ENCODE measurements at places on chromosomes 6 and 20.
A peak's percentile ranks its signal among the peaks of the same experiment; 100 is the strongest.

- DNase-seq: no peak
Measured at GRCh38 chr6:110953633-110954303, 4.7 kb upstream of the GTF3C6 start.

GRCh38 chr20:46953596-46953995 lies 59.0 kb downstream of the EYA2 start:
- no peak for DNase-seq

- DNase-seq: no peak
Measured at GRCh38 chr6:82555801-82556200, 192.2 kb downstream of the TPBG start.

DNA sequence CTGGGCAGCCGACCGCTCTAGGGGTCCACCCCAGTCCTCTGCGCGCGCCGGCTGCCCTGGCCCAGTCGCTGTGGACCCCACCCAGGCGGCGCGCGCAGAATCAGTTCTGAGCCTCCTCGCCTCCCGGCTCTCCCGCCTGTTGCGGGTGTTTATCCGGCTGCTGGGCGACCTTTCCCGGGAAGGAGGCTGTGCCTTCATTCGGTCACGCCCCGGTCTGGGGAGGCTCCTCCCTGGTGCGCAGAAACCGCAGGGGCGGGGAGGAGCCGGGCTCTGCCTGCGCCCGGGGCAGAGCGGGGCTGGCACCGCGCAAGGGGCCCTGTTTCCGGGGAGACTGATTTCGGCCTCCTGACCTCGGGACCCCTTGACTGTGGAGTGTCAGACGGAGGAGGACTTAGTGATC lies 80.8 kb upstream of the EYS start:
- no peak for DNase-seq

DNA sequence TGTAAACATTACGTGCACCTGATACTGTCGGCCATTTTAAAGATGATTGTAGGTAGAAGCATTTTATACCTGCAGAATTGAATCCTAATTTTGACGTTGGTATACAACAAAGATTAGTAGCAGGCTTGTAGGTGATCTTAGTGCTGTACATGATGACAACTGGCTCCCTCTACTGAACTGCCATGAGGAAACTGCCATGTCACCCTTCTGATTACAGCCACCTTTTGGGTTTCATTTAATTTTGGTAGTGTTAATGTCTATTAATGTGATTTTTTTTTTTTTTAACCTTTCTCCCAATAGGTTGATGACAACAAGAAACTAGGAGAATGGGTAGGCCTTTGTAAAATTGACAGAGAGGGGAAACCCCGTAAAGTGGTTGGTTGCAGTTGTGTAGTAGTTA lies 2.3 kb downstream of the RPS12 start:
- DNase-seq: no peak

- no peak for DNase-seq
Measured at GRCh38 chr20:16485401-16485800, 87.8 kb downstream of the KIF16B start.

GRCh38 chr20:21505810-21506530 lies 7.9 kb downstream of the NKX2-2 start:
- DNase-seq: peak; percentile 43

GRCh38 chr6:13558718-13559117 lies 15.7 kb upstream of the SIRT5 start:
- DNase-seq: no peak

GRCh38 chr20:57389695-57390603 lies 1.2 kb upstream of the RBM38 start:
- DNase-seq: no peak

- no peak for DNase-seq
Measured at GRCh38 chr20:48298851-48299484, 513.7 kb upstream of the SULF2 start.

GRCh38 chr6:135291288-135292076 lies 110.4 kb downstream of the MYB start:
- no peak for DNase-seq

DNA sequence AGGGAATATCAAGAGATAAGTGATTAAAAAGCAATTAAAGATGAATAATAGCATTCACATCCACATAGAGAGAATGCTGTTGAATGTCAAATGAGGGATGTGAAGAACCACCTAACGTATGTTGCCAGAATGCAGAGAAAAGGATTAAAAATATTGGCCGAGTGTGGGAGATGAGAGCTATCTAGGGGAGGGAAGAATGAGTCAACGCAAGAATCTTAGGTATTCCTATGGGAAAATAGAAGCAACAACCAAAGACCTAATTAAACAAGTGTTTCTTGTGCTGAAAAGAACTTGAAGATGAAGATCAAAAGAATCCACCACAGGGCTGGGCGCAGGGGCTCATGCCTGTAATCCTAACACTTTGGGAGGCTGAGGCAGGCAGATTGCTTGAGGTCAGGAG lies 12.2 kb upstream of the RSPH3 start:
- DNase-seq: no peak

GRCh38 chr20:38751360-38751976 lies 3.2 kb downstream of the ACTR5 start:
- DNase-seq: peak; percentile 41

DNA sequence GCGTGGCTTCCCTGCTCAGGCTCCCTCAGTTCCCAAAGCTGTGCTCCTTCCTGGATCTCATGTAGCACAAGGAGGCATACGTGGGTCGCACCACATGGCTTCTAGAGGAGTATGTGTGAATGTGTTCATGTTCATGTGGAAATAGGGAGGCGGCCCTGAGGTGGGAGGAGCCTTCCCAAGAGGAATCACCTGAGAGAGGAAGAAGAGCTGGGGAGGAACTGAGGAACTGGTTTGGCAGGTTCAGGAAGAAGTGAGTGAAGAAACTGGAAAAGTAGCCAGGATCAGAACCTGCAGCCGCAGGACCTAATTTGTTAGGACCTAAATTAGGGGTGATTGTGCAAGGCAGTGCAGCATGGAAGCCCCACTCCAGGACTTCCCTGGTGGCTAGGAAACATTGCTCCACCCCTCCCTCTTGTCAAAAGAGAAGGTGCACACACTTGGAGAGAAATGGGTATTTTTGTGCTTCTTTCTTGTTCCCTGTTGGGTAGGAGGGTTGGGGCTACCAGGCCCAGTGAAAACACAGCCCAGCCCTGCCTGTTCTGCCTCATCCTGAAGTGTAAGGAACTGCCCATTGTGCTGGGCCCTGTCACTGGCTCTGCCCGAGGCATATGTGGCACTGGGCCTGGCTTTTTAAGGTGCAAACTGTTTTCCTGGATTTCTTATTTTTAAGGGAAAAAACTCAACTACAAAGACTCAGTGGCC lies 20.7 kb downstream of the SYNJ2 start:
- DNase-seq: no peak

DNA sequence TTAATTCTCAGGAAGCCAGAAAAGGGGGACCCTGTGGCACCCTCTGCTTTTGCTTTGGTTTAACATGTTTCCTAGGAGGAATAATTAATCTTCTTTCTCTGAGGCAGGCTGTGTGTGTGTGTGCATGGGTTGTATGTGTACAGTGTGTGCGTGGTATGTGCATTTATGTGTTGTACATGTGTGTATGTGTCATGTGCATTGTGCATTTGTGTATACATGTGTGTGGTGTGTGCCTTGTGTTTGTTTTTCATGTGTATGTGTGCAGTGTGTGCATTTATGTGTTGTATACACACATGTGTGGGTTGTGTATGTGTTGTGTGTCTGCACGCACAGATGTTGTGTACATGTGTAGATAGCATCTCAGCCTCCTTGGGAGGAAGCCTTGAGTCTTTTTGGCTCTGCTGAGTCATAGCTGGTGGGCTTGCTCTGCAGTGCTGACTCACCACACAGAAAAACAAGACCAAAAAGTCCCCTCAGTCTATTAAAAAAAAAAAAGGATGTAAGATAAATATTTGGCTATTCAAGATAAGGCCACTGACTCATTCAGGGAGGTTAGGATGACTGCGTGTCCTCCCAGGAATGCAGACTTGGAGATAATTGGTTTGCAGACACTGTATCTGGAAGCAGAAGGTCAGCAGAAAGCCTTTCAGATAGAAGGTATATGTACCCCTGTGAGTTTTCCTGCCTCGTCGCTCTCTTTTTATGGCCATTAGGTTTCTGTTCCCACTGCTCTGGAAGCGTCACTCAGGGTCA lies 58.6 kb downstream of the SYNJ2 start:
- peak; percentile 17 for DNase-seq

- DNase-seq: no peak
Measured at GRCh38 chr20:57756213-57756612, 46.4 kb upstream of the PMEPA1 start.

GRCh38 chr6:7086488-7086887 lies 21.3 kb upstream of the RREB1 start:
- DNase-seq: no peak

DNA sequence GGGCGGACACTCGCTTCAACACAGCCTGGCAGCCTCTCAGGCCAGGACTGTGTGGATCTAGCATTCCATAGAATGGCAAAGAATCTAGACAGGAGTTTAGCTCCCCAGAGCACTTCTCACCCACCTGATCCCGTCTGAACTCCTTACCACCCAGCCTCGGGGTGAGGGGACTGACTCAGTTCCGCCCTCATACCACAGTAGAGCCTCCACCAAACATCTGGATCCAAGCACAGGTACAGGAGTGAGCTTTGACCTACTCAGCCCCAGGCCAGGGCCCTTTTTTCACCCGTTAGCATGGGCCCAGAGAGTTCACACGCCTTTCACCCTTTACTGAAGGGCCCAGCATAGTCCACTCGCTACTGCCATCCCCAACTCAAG lies 715 bp downstream of the PSMF1 start:
- DNase-seq: no peak

GRCh38 chr20:53899351-53900167 lies 170.8 kb downstream of the BCAS1 start:
- DNase-seq: no peak

DNA sequence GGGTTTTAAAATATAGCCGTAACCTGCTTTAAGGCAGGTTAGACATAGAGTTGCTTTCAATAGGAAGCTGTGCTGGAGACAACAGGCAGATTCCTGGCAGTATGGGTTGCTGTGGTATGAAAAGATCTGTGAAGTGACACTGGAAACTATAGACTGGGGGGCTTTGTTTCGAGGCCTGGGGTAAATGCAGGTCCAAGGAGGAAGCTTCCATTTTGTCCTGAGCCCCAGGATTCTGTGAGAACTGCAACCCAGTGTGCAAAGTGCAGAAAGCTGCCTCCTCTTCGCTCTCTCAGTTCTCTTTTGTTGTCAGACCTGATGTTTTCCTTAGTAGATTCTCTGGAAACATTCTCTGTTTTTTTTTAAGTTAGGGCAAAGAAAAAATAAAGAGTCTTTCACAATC lies 86.9 kb downstream of the LYRM4 start:
- DNase-seq: no peak

DNA sequence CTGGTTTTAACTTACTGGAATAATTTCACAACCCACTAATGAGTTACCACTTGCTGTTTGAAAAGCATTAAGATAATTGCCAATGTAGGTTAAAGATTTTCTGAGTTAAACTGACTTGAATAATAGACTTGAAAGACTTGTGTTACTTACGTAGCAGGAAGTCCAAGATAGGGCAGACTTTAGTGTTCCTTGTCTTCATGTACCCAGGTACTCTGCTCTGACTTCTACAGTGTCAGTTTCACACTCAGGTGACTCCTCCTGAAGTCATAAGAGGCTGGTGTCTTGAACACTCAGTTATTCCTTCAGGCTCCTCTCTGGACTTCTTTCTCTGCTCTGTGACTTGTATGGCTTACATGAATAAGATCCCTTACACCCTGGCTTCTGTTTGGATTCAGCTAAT lies 76.3 kb upstream of the SGK1 start:
- DNase-seq: no peak

DNA sequence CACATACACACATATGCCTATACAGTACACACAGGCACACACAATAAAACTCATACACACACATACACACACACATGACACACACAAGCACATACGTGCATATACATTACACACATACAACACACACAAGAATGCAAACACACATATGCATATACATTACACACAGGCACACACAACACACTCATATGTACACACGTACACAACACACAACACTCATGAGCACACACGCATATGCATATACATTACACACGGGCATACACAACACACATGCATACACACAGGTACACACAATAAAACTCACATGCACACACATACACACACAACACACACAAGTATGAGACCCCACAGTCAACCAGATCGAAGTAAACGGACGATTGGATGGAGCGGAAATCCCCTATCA lies 238.2 kb downstream of the ERMARD start:
- no peak for DNase-seq

GRCh38 chr20:37336369-37337207 lies 9.4 kb upstream of the SRC start:
- no peak for DNase-seq

DNA sequence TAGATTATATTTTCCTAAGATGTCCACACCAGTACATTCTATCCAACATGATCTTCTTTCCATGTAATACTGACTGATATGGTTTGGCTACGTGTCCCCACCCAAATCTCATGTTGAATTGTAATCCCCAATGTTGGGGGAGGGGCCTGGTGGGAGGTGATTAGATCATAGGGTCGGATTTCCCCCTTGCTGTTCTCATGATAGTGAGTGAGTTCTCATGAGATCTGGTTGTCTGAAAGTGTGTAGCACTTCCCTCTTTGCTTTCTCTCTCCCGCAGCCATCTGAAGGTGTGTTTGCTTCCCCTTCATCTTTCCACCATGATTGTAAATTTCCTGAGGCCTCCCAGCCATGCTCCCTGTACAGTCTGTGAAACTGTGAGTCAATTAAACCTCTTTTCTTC lies 12.2 kb upstream of the HBS1L start:
- no peak for DNase-seq

GRCh38 chr6:17107863-17108262 lies 6.0 kb downstream of the STMND1 start:
- DNase-seq: no peak

GRCh38 chr20:36237477-36237876 lies 1.2 kb downstream of the AAR2 start:
- no peak for DNase-seq

DNA sequence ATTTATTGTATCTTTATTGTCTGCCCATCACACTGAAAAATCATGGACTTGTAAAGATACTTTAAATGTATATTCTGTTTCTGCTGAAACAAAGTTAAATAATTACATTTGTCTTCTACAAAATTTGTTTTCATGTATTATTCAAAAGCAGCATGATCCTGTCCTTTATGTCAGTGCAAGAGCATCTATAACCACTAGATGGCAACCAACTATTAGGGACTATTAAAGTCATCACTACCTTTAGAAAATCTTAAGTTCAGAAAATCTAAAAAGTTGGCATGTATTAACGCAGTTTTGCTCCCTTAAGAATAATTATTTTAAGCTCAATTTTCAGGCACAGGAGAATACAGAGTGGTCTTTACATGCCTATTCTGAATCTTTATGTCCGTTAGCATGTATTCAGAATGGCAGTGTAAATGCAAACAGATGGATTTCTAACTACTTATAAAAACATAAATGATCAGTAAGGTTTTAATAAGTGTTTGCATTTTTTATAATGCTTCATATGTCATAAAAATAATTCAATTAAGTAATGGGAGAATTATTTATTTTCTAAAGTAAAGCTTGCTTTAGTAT lies 17.8 kb downstream of the TMEM30A start:
- DNase-seq: peak; percentile 28

GRCh38 chr6:113742342-113742741 lies 114.8 kb upstream of the MARCKS start:
- DNase-seq: no peak
